ENCODE measurements at places on chromosomes 1 and 21.

DNA sequence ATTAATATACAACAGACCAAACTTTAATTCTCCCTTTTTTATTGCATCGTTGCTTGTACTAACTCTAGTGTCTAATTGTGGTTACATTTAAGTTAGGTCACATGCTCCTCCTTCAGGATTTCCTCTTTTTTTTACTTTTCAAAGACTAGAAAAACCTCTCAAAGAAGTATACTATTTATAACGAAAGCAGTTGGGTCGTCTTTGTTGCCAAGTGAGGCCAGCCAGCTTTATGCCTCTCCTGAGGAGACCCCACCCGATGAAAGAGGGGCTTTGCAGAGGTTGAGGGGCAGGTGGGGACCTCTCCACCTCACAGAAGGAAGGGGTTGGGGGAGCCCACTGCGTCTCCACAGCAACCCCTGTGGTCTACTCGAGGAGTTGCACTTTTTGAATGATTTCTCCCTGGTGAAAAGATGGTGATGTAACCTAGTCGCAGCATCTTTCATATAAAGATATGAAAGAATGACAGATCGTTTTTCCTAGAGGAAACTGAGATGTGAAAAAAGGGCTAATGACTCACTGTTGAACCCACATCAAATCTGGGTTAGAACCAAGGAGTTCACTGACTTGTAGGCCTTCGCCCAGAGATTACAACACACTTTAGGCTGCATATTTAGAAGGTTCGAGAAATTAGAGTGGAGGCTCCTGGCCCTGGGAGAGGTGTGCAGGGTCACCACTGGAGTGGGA, 6.4 kb downstream of the TGFB2 start:
- peak; percentile 36 for DNase-seq

- no peak for DNase-seq
Observed at GRCh38 chr1:108041360-108042142, 76.6 kb upstream of the VAV3 start.

GRCh38 chr1:85607126-85607920, 26.8 kb downstream of the CCN1 start:
- no peak for DNase-seq

DNA sequence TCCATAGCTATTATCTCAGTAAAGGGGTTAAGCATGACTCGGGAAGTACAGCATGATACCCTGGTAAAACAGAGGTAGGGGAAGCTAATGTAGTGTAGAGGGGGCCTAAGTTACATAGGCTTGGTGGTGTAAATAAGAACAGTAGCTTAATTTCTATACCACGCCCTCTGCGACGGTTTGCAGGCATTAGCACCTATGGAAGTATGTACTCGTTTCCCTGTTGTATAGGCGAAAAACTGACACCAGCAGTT, 470 bp upstream of the NAXE start:
- DNase-seq, result no peak

DNA sequence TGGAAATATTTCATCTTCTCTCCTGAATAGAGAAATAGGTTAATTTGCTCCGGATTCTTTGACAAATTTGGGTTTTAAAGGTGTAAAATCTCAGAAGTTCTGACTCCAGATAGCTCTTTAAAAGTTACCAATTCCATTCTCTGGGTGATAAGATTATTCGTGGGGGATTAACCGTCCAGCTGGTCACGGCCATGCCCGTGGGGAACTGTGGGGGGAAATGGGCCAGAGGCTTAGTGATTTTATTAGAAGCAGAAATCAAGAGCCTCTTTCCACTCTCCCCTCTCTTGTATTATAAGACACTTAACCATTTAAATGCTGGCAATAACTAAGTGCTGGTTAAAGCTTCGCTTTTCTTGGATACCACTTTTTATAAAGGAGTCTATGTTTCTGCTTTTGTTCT, 376.4 kb upstream of the KAZN start:
- no peak for DNase-seq

DNA sequence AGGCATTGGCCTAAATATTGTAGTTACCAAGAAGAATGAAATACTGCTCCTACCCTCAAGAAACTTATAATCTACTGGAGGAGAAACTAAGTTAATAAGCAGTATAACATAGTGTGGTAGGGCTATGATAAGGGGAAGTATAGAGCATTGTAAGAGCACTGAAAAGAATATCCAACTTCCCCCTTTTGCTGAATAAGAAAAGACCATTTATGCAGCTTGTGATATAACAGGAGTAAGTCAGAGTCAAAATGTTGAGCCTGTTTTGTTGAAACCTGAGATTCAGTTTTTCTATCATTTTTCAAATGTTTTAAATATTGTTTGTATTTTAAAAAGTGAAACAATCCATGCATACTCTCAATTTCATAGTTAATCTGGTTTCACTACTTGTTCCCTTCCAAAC, 48.3 kb upstream of the FCRL4 start:
- no peak for DNase-seq

GRCh38 chr1:2279817-2280216, 51.7 kb downstream of the SKI start:
- no peak for DNase-seq

GRCh38 chr1:119482517-119483425, 24.2 kb upstream of the HSD3B1 start:
- no peak for DNase-seq

- no peak for DNase-seq
Observed at GRCh38 chr1:109527098-109527811, 12.4 kb upstream of the GPR61 start.

DNA sequence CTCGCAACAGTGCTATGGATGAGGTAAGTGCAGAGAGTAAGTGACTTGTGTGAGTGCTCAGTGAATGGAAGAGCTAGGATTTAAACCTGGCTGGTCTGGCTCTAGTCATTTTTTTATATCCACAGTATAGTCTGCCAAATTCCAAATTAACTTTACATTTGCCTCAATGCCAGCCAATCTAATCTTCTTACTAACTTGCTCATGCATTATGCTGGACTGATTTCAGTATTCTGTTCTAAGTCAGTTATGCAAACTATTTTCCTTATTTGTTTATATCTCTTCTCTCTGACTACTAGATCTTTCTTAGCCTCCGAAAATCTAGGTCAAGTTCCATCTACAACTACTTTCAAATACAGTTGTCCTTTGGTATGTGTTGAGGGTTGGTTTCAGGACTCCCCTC, 133.3 kb downstream of the XPR1 start:
- no peak for DNase-seq

GRCh38 chr1:163709636-163710035, 387.9 kb downstream of the NUF2 start:
- no peak for DNase-seq

DNA sequence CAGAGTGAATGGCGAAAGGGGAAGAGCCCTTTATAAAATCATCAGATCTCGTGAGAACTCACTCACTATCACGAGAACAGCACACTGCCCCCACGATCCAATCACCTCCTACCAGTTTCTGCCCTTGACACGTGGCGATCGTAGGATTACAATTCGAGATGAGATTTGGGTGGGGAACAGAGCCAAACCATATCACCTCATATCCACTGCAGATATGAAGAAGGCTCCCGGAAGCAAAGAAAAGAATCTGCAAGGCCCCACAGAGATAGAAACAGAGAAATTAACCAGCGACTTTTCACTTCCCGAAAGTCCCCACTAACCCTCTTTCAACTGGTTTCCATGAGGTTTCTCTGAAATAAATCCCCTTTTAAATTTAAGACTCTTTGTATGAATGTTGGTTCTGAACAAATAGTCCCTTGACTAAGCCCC, 86.2 kb upstream of the IRF2BP2 start:
- no peak for DNase-seq

- DNase-seq, result no peak
Observed at GRCh38 chr1:201321826-201322390, 38.6 kb downstream of the PKP1 start.

GRCh38 chr21:43207868-43208267, 39.1 kb downstream of the CRYAA start:
- no peak for DNase-seq

GRCh38 chr1:228830185-228830953, 95.1 kb downstream of the RHOU start:
- no peak for DNase-seq

DNA sequence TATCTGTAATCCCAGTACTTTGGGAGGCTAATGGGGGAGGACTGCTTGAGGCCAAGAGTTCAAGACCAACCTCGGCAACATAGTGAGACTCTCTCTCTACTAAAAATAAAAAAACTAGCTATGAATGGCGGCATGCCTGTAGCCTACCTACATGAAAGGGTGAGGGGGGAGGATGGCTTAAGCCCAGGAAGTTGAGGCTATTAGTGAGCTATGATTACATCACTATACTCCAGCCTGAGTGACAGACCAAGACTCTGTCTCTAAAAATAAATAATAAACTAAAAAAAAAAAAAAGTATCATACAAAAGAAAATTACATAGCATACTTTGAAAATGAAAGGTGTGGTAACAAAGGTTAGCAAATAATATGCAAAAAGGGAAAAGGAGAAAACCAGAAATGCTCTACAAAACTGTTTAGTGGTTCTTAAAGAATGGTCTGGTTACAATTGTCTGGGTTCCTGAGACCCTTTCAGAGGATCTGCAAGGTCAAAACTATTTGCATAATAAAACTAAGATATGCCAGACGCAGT, 19.0 kb upstream of the SH2D5 start:
- DNase-seq, result no peak

DNA sequence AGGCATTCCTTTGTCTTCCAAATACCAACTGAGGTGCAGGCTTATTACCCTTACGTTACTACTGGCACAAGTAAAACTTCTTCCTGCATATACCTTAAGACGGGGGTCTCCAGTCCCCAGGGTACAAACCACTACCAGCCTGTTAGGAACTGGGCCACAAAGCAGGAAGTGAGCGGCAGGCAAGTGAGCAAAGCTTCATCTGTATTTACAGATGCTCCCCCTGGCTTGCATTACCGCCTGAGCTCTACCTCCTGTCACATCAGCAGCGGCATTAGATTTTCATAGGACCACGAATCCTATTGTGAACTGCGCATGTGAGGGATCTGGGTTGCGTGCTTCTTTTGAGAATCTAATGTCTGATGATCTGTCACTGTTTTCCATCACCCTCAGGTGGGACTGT, 113.1 kb downstream of the SLC45A1 start:
- no peak for DNase-seq

- no peak for DNase-seq
Observed at GRCh38 chr1:232876506-232877364, 71.5 kb downstream of the MAP10 start.

- no peak for DNase-seq
Observed at GRCh38 chr1:112298558-112298957, 97.5 kb upstream of the CTTNBP2NL start.

GRCh38 chr1:58529284-58529683, 17.2 kb downstream of the OMA1 start:
- no peak for DNase-seq

DNA sequence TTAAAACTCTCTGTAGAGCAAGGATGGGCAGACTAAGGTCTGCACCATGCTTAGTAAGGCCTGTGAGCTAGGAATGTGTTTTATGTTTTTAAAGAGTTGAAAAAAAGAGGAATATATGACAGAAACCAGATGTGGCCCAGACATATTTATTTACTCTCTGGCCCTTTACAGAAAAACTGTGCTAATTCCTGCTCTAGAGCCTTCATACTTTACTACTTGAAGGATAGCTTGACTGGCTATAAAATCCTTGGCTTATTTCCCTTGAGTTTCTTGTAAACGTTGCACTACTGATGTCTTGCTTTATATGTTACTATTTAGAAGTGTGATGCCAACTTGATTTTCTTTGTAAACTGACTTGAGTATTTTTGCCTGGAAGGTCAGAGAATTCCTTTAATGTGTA, 33.5 kb downstream of the CTBS start:
- DNase-seq, result no peak

DNA sequence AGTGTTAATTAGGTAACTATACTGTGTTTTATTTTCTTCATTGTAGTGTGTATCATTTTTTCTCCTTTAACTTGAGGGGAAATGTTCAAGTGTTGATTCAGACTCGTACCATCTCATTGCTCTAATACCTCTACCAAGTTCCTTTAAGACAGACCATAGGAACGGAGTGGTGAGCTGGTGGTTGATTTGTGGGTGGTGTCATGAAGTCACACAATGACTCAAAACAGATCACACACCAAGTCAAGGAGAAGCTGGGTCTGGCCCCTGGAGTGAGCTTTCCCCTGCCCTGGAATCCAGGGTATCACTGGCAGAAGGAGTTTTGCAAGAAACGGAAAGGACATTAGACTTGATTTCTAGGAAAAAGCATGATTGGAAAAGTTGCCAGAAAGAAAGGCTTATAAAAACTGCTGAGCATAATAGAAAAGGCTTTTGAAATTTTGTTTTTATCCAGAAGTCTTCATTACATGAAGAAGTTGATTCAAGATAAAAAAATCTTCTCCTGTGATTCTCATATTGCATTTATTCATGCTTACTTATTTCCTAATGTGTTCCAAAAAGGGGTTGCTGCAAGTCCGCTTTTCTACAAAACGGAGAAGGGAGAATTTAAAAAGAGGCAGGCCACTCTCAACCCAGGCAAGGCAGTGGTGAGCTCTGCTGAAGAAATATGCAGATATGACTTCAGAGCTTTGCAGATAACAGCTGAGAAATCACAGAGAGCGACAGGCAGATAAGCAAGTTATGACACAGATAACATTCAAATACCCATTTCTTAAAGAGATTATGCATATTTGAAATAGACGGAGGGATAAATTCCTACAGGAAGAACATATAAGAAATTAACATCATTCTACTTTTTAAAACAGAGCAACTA, 79.7 kb downstream of the TBX19 start:
- DNase-seq, result no peak

DNA sequence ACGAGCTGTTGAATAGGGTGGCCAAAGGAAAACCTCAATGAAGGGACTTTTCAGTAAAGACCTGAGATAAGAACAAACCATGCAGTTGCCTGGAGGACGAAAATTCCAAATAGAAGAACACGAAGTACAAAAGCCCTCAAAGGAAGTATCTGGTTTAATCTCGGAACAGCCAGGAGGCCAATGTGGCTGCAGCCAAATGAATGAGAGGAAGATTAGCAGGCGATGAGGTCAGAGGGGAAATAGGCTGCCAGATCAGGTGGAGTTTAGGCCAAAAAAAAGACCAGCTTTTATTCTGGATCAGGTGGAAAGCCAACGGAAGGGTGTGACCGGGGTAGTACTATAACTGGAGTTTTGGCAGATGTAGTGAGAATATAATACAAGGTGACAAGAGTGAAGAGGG, 43.7 kb downstream of the SRSF11 start:
- DNase-seq, result no peak

GRCh38 chr1:227440182-227440581, 121.9 kb upstream of the CDC42BPA start:
- no peak for DNase-seq

DNA sequence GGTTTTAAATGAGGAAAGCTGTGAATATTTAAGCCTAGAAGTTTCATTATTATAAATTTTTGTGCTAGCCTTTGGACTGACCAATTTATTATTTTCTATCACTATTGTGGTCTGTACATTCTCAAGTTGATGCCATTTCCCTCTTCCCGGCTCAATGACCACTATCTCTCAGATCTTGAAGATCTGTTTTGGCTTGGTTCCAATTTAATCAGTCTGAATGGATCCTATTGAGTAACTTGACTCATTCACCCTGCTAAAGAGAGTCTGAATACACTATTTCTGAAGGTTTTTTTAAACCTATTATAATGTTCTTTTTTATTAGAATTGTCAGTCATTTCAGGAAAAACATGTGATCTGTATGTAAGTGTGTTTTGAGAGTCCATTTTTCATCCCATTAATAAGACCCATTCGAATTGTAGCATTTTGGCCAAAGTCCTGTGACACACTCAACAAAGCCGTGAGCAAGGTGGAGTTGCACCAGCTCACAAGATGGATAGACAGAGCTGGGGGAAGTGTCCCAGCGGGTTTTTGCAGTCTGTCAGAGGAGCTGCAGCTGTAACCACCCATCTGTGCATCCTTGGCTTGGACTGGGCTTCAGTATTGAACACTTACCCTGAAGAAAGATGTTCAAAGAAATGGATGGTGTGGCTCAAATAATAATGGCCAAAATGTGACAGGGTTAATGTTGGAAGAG, 145.6 kb downstream of the NFIA start:
- no peak for DNase-seq

All from SIG-M5 (cell line).